Fibroblast of lung (primary cell): ENCODE measurements at places on chromosomes 13 and 19.

DNA sequence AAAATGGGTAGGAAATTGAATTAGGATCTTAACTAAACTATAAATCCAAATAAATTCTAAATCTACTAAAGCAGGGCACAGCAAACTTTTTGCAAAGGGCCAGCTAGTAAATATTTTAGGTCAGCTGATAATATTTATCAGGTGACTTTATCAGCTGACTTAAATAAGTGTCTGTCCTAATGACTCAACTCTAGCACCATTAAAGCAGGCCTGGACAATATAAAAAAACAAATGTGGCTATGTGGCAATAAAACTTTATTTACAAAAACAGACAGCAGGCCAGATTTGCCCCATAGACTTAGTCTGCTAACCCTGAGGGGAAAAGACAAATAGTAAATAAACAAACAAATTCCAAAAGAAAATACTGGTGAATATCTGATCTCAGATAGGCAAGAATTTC lies 27.7 kb upstream of the DOCK9 start:
- DNase-seq: no peak

DNA sequence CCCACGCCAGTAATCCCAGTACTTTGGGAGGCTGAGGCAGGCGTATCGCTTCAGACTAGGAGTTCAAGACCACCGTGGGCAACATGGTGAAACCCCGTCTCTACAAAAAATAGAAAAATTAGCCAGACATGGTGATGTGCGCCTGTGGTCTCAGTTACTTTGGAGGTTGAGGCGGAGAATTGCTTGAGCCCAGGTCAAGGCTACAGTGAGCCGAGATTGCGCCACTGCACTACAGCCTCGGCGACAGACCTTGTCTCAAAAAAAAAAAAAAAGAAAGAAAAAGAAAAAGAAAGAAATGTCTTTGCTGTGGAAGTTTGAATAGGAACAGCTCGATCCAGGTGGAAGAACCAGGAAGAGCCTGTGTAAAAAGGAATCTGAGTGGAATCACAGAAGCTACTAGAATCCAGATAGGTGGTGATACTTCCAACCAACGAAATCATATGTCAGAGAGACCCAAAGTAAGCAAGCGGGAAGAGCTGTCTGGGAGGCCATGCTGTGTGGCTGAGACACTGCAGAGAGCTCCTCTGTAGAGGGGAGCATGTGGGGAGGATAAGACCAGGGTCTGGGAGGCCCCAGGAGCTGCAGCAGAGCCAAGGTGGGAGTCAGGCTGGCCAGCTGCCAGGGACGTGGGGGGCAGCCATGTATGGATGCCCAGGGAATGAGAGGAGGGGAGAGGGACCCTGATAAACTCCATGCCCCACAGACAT lies 21.1 kb downstream of the LATS2 start:
- no peak for DNase-seq

GRCh38 chr19:46298479-46299003 lies 1.7 kb downstream of the HIF3A start:
- DNase-seq: no peak

DNA sequence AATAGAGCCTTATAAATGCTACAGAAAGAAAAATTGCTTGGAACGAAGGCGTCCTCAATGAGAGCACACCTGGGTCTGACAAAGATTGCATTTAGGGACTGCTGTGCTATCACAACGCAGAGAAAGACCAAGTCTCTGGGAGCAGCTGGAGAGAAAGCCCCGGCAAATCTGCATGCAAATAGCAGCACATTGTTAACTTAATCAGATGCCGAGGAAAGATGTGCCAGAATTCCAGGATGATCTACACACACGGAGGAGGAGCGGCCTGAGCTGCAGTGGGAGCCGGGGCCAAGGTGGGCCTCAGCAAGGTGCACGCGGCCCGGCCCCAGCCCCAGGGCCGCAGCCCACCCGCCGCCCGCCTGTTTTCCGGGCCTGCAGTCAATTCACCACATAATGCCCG lies 1.4 kb downstream of the ZNF536 start:
- DNase-seq: no peak

DNA sequence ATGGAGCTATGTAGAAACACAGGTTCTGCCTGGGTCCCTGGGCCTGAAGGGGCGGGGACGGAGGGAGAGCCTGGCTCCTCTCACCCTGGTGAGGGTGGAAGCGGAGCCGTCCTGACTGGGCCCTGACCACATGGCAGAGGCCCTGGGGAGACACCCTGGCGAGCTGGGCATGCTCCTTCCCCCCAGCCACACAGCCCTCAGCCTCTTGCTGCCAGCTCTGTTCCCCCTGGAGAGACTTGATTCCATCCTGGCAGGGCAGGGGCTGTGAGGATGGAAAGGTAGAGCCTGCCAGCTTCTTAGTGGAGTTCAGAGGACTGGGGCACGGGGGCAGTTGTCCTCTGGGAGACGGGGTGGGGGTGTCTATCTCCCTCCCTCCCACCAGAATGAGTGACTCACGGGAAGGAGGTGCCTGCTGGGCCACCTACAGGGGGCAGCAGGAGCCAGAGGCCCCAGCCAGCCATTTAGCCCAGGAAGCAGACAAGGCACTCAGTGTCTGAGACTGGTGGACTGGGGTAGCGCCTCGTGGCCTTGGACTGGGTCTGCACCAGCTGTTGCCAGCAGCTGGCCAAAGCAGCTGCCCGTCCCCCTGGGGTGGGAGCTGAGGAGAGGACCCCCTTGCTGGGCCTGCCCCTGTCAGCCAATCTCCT lies 22.8 kb upstream of the RNF17 start:
- DNase-seq: no peak

- no peak for DNase-seq
Measured at GRCh38 chr19:1510442-1510806, 2.4 kb downstream of the ADAMTSL5 start.

GRCh38 chr13:45522571-45522970 lies 57.8 kb downstream of the COG3 start:
- no peak for DNase-seq

- no peak for DNase-seq
Measured at GRCh38 chr19:43469160-43469480, 3.7 kb upstream of the LYPD3 start.

DNA sequence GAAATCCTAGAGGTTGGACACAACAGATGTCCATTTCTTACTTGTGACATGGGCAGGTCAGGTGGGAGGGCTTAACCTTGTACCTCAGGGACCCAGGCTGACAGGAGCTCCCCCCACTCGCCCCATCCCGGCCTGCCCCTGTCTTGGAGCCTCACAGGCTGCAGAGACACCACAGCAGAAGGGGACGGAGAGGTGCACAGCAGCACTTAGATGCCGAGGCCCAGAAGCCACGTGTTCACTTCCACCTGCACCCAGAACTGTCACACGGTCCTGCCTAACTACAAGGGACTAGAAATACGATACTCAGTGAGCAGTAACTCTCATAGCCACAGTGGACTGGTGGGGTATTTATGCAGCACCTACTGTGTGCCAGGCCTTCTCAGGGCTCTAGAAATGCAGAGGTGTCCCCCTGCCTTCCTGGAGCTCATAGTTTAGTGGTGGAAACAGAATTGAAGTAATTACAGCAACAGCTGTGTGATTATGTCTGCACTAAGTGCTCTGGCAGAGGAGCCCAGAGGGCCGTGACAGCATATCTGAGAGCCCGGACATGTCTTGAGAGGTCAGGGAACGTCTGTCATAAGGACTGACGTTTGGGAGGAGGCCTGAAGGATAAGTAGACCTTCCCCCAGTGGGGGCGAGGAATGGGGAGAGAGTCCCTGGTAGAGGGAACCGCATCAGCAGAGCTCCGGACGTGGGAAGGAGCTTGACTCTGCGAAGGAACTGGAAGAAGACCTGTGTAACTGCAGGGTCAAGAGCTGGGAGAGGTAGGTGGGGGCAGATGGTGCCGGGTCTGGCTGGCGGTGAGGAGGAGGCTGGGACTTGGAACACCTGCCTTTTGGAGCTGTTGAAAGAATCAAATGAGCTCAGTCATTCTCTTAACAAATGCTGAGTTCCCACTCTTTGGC lies 130.0 kb downstream of the SIPA1L3 start:
- no peak for DNase-seq

- DNase-seq: peak; percentile 11
Measured at GRCh38 chr13:33723365-33723764, 94.6 kb upstream of the RFC3 start.

DNA sequence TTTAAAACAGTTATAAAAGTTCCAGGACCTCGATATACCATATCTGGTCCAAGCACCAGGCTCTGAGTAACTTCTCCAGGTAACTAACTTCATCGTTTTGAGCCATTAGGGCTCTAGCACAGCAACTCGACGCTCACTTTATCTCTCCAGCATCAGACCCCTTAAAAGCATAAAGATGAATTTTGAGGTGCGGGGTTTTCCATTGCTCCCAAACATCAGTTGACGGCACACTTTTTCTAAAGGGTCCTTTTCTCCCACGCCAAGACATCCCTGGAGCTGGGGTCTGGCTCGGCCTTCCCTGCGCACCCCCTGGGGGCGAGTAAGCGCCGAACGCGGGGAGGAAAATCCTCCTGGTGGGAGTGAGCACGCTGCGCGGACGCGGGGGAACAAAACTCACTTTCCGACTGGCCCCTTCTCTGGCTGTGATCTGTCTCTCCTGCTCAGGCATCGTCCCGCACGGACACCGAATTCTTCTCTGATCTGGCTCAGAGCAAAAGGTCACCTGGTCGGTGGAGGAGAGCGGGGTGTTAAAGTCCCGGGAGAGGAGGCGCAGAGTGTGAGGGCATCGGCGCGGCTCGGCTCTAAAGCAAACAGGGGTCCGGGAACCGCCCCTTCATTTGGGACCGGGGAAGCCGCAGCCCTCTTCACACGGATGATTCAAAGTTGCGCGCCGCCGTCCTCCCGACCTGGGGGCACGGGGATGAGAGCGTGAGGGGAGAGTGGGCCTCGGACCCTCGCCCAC lies at the start of gene ATP7B:
Gene ATP7B (minus strand): TSS at position 561 of the 742 bp plus-strand sequence. CDS start 113 bp downstream, at position 448.
- peak; percentile 12 for DNase-seq

- peak; percentile 51 for DNase-seq
Measured at GRCh38 chr13:94660695-94661326, 51.5 kb downstream of the SOX21 start.

GRCh38 chr19:2578391-2578890 lies 102.5 kb downstream of the GADD45B start:
- peak; percentile 79 for DNase-seq

DNA sequence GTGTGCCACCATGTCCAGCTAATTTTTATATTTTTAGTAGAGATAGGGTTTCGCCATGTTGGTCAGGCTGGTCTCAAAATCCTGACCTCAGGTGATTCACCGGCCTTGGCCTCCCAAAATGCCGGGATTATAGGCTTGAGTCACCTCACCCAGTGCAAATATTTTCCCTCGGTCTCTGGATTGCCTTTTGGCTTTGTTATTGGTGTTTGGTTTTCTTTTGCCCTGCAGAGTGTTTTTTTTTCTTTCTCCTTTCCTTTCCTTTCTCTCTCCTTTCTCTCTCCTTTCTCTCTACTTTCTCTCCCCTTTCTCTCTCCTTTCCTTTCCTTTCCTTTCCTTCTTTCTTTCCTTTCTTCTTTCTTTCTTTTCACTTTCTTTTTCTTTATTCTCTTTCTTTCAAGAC lies 33.2 kb downstream of the KDM4B start:
- DNase-seq: no peak

DNA sequence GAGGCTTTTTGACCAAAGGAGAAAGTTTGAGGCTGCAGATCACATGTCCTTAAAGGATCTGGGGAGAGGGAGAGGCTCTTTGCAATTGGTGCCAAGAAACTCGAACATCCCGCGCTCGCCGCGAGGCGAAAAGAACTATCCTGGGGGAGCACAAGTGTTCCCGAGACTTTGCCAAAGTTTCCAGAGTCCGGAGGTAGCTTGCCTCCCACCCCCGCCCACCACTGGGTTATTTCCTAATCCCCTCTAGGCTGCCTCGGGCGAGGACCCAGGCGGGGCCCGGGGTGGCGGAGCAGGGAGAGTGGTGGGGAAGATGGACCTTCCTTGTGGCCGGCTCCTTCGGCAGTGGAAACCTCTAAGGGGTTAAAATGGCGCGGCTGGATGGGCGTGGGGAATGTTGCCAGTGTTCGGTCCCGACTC lies 114.5 kb downstream of the KCNRG start:
- no peak for DNase-seq

DNA sequence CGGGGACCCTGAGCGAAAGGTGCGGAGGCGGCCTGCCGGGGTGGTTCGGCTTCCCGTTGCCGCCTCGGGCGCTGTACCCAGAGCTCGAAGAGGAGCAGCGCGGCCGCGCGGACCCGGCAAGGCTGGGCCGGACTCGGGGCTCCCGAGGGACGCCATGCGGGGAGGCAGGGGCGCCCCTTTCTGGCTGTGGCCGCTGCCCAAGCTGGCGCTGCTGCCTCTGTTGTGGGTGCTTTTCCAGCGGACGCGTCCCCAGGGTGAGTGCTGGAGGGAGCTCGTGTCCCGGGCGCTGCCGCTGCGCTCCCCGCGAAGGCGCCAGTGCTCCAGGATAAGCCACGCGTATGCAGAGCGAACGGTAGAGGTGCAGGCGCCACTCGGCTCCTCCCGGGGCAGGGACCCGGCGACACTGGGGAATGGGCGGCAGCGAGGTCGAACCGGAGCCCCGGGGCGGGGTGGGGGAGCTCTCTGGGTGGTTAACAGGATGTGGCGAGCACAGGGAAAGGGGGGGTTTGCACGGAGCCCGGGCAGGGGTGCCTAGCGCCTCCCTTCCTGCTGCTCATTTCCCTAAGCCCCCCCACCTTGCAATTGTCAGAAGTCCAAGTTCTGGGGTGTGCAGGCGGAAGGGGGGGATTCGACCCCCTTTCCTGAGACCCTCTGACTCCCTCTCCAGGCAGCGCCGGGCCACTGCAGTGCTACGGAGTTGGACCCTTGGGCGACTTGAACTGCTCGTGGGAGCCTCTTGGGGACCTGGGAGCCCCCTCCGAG lies at the start of gene IL27RA:
Gene IL27RA (plus strand): TSS at position 44 of the 762 bp plus-strand sequence. CDS start 111 bp downstream, at position 155.
- DNase-seq: peak; percentile 51

DNA sequence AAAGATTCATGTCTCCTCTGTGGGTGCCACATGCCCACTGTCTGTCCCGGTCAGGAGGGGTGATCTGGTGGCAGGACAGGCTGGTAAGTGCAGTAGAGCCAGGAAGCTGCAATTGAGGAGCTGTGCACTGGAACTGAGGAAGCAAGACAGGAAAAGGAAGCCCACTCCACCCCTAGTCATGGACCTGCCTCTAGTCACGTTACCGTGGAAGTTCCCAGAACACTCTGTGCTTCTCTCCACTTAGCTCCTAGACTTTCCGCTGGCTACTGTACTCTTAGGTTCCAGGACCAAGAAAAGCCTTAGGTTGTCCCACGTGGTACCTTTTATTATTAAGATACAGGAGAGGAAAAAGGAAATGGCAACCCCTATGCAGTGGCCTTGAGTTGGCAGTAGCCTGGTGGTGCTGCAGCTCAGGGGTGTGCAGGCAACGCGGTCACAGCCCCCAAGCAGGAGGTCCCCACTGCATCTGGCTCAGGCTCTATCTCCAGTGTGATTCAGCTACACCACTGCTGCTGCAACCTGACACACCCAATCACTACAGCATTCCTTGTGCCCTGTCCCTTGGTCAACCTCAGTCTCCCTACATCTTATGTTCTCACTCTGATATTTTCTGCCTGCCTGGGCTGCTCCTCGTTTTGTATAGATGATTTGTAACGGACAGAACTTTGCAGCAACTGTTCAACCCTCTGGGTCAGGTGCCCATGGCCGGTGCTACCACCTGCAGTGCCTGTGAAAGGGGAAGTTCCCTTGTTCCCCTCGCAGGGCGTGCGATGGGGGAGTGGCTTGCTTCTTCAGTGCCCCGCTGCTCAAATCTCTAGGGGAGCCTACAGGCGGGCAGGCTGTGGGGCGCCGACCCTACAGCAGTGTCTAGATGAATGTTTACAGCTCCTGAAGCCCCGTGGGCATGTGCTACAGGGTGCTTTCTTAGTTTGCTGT lies 24.4 kb upstream of the GPR12 start:
- DNase-seq: no peak
